ENCODE measurements at places on chromosomes 16 and 17.
A peak's percentile ranks its signal among the peaks of the same experiment; 100 is the strongest.

DNA sequence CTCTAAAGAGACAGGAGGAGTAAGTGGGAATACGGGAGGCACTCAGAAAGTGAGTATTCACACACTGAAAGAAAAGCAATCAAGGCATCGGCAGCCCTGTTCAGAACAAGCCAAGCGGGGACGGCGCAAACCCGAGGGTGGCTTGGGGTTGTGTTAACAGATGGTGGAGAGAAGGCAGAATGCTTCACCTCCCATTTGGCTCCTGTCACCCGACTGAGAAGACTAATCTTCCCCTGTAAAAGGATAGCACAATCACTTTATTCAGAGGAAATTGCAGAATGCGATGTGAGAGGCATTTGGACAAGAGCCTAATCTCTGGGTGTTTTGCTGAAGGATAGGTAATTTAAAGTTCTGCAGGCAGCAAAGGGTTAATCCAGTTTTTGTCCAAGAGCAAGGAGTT lies 119.3 kb upstream of the WSCD1 start:
- no peak for DNase-seq

DNA sequence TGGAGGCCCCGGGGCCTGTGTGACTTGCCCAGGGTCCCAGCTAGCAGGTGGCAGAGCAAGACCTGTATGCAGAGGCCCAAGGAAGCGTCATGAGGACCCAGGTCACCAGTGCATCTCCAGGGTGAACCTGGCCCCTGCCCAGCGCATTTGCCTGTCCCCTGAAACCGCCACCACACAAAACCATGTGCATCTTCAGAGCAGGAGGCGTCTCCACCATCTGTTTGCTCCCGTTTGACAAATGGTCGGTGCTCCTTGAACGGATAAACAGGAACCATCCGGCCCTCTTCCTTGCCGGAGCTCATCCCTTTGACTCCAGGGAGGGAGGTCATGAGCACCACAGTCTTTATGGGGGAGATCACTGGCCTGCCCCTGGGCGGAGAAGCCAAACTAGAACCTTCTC lies 62.5 kb downstream of the JPH3 start:
- DNase-seq: no peak

DNA sequence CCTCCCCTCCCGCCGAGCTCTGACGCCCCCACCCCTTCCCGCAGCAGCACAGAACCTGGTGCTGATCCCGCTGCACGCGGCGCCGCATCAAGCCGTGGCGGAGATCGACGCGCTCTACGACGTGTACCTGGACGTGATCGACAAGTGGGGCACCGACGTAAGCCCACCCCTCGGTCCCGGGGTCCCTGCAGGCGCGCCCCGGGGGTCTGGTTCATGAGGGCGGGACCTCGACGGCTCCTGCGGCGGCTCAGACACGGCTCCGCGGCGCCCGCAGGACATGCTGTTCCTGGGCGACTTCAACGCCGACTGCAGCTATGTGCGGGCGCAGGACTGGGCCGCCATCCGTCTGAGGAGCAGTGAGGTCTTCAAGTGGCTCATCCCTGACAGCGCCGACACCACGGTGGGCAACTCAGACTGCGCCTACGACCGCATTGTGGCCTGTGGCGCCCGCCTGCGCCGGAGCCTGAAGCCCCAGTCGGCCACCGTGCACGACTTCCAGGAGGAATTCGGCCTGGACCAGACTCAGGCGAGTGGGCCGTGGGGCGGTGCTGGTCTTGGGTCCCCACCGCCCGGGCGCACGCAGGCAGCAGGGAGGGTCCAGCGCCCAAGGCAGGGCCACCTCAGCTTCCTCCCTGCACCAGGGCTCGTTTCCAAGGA lies 1.4 kb downstream of the DNASE1L2 start:
- DNase-seq: no peak

- no peak for DNase-seq
These were observed 2.6 kb upstream of the ANKRD40CL start for GRCh38 chr17:50769884-50770283.

DNA sequence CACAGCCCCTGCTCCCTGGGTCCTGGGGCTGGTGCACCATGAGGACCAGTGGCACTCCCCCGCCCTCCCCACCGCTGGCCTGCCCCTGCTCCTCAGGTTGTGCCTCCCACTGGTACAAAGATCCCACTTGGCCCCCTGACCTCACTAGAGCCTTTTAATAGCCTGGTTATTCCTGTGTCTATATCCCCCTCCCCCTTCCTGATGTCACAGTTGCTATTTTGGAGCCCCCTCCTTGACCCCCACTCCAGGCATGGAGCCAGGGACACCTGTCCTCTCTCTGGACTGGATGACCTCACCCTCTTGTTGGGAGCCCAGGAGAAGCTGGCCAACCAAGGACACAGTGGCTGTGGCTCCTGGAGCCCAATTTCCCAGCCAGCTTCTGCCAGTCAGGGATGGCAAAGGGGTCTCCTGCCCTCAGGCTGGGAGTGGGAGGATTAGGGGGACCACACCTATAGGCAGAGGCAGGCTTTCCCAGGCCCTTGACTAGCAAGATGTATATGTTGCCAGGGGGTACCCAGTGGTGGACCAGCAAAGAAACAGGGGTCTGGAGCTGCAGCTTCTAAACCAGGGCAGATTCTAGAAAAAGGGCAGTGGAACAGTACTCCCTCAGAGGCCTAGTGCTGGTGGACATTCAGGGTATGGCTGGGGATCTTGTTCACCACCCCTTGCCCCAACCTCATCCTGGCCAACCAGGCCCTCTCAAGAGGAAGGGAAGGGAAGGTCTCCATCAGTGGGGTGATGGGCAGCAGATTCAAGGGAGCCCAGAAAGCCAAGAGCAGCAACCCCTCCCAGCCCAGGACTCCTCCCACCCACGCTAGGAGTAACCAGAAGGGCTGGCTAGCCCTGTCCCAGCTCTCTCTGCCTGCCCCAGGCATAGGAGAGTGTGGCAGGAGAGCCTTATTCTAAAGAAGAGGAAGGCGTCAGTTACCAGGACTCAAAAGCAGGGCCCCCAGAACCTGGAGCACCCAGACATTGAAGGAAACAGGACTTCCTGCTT lies 10.9 kb downstream of the HDAC5 start:
- no peak for DNase-seq

DNA sequence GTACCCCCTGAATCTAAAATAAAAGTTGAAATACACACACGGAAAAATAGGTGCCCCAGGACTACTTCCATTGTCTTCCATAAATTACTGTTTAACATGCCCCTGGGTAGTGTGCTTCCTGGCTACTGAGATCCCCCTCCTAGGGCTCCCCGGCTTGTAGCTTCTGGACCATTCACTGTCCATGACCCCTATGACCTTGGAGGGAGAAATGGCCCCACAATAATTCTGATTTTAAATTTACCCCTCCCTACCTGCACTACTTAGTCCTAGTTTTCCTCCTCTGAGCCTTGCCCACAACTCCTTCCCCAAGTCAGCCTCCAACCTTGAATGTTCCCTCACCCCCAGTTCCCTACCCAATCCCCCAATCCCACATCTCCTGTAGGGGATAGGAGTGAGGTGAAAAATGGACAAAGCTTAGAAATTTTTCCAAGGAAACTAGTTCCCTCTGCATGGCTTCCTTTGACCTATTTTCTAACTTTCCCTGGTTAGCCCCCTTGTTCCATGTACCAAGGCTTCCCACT lies 9.5 kb upstream of the MSL1 start:
- no peak for DNase-seq

- DNase-seq: no peak
These were observed 118.2 kb upstream of the SMURF2 start for GRCh38 chr17:64780096-64781013.

GRCh38 chr17:81020767-81021497 lies 14.0 kb upstream of the BAIAP2 start:
- DNase-seq: peak; percentile 73

DNA sequence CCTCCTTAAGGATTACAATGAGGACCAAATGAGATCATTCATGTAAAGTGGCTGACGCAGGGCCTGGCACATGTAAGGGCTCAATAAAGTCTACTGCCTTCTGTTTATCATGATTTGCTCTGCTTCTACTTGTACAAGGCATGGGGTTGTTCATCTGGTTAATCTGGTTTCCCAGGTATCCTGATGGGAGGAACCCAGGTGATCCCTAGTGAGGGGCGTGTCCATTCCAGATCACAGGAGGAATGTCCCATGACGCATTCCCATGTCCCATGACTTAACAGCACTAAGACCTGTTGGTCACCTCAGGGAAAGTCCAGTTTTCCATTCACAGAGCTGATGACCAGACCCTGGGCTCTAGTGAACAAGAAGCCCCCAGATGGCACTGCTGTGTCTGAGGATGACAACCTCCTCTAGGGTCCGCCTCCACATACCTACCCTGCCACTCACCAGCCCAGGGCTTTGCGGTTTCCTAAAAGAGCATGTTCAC lies 11.5 kb upstream of the TPPP3 start:
- no peak for DNase-seq

DNA sequence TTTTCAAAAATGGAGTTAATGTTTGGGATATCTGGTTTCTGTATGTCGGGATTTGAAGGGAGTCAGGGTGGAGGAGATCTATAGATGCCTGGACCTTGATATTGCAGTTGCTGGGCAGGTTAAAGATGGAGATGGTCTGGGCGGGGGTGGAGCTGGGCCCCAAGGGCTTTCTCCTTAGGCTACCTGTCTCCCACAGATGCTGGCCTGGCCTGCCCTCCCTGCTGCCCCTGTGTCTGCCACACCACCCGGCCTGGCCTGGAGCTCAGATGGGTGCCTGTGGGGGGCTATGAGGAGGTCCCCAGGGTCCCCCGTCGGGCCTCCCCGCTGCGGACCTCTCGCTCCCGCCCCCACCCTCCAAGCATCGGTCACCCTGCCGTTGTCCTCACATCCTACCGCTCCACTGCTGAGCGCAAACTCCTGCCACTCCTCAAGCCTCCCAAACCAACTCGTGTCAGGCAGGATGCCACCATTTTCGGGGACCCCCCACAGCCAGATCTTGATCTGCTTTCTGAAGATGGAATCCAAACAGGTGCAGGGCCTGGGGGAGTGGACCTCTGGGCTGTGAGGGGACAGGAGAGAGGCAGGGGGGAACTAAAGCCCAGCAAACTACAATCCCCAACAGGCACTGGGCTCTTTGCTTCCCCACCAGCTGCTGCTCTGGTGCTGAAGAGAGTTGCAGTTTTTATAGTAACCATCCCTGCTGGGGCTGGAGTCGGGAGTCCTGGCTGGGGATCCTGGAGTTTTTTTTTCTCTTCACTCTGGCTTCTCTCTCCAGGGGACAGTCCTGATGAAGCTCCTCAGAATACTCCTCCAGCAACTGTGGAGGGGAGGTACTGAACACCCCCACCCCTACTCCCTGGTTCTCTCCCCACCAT lies 2.9 kb downstream of the ARHGEF15 start:
- no peak for DNase-seq

DNA sequence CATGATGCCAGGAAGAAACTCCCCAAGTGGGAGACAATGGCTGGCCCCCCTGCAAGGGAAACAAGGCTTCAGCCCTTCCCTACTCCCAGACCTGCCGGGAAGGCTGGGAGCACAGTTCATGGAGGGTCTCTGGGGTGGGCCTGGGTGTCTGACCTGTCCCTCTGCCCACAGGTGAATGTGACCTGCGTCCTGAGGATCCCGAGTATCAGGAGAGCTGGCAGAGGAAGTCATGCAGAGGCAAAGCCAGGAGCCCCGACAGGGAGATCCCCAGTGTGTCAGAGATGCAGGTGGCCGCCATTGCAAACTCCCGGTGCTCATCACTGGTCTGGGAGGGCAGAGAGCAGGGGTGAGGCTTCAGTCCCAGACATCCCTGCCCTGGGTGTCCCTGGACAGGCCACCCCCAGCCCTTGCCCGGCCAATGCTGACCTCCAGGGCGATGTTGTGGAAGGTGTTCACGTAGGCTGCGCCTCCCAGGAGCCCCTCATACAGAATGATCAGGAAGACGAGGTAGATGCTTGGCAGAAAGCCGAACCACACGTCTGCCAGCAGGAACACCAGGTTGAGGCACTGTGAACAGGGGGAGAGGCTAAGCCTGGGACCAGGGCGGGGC lies 5.3 kb upstream of the NPIPB7 start:
- DNase-seq: no peak

- DNase-seq: peak; percentile 94
These were observed 29.9 kb downstream of the YPEL2 start for GRCh38 chr17:59361386-59361785.

GRCh38 chr17:7356072-7356549 lies 1.2 kb downstream of the TMEM95 start:
- peak; percentile 66 for DNase-seq

- no peak for DNase-seq
These were observed 5.4 kb downstream of the ALYREF start for GRCh38 chr17:81885869-81886548.

GRCh38 chr16:67677712-67678111 lies 11.1 kb downstream of the C16orf86 start:
- no peak for DNase-seq

DNA sequence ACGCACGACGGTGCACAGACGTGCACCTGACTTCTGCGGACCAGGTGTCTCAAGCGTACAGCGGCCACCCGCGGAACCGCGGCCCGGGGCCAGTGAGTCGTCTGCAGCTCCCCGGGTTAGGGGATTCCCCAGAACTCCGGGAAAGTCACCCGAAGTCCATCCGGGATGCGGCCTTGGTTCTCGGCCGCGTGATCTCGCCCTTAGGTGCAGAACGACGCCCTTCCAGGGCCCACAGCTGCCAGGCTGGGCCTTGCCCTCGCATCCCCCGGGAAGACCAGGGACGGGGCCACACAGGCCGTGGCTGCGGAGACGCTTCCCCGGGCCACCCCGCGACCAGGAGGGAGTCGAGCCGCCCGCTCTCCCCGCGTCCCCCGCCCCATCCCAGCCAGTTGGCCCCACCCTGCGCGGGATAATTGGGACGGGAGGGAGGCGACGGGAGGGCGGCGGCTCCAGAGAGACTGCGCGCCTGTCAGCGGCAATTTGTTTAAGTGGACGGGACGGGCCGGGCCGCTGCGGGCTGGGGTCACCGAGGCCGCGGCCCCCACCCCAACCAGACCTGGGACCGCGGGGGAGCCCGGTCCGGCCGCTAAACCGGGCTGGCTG lies 3.6 kb upstream of the TBX2 start:
- DNase-seq: no peak

- DNase-seq: peak; percentile 35
These were observed 3.2 kb upstream of the SCRN2 start for GRCh38 chr17:47844227-47844626.

- DNase-seq: no peak
These were observed 699 bp upstream of the PVALEF start for GRCh38 chr17:81164371-81165245.

GRCh38 chr17:3960764-3961163 lies 3.5 kb downstream of the ATP2A3 start:
- DNase-seq: no peak

GRCh38 chr16:84614968-84615813 lies 2.7 kb downstream of the COTL1 start:
- no peak for DNase-seq

DNA sequence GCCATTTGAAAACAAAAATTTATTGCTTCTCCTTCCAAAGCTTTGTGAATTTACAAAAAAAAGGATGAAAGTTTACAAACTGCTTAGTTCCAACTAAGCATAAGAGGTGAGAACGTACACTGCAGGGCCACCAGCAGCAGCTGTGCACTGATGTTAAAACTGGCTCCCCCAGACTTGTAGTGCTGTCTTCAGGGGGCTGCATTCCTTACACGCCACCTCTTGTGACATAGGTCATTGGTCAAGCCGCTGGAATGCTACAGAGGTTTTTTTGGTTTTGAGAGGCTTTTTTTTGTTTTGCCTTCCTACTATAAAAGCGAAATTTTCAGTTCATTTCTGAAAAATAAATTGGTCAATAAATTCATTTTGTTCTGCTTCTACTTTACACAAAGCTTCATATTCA lies 6.9 kb downstream of the IFT20 start:
- DNase-seq: no peak

Data from fibroblast of the aortic adventitia (primary cell).